Renal pelvis (tissue), 12 donors: ENCODE measurements at places on chromosomes 4 and X. TPM values are rescaled to one million over a fixed set of nuclear protein-coding genes. Genes with fewer than 3 reads are reported as not detected.
A peak's percentile ranks its signal among the peaks of the same experiment; 100 is the strongest.

GRCh38 chrX:153304988-153305736 is 16.4 kb downstream of the PNMA6F start:
- no peak for DNase-seq

GRCh38 chr4:46506876-46507275 is 116.9 kb upstream of the GABRA2 start:
- DNase-seq = no peak

GRCh38 chr4:153126137-153126536 is 78.1 kb upstream of the TRIM2 start:
- no peak for DNase-seq

Gene TAF7L
- 0.31 TPM for polyA plus RNA-seq

DNA sequence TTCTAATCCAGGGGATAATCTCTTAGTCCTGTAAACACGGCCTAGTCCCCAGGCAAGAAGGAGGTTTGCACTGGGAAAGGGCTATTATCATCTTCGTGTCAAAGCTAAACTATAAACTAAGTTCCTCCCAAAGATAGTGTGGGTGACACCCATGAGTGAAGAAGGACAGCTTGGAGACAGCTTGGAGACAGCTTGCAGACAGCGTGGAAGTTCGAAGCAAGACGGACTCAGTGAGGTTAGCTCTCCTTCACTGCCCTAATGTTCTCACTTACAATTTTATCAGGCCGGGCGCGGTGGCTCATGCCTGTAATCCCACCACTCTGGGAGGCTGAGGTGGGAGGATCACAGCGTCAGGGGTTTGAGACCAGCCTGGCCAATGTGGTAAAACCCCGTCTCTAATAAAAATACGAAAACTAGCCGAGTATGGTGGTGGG is 19.2 kb upstream of the PLCXD1 start:
- DNase-seq = no peak

Gene MAGED4
- 40.1 TPM for polyA plus RNA-seq

DNA sequence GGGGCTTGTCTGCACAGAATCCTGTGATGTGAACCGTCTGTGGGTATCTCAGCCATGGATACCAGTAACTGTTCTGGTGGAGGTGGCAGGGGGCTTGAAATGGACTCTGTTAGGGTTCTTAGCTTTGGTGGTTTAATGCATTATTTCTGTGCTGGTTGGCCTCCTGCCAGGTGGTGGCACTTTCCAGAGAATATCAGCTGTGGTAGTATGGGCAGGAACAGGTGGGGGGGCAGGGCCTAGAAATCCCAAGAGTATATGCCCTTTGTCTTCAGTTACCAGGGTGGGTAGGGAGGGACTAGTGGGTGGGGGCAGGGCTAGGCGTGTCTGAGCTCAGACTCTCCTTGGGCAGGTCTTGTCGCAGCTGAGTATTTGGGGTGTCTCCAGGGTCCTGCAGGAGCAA is 106.7 kb downstream of the KIT start:
- DNase-seq = no peak

Gene ART3
- polyA plus RNA-seq = 0.68 TPM

DNA sequence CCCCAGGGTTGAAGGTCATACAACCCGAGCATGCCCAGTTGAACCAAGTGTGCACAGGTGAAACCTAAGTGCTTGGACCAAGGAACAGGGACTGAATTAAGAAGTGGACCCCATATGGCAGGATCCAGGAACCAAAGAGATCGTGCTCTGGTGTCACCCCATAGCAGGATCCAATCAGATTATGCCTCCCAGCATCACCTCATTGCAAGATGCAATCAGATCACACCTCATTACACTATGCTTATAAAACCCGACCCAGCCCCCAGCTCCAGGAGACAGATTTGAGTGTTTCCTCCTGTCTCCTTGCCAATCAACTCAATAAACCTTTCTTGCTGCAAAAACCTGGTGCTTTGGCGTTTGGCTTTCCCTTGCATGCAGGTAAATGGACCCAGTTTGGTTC is 37.6 kb downstream of the EFHC2 start:
- no peak for DNase-seq

DNA sequence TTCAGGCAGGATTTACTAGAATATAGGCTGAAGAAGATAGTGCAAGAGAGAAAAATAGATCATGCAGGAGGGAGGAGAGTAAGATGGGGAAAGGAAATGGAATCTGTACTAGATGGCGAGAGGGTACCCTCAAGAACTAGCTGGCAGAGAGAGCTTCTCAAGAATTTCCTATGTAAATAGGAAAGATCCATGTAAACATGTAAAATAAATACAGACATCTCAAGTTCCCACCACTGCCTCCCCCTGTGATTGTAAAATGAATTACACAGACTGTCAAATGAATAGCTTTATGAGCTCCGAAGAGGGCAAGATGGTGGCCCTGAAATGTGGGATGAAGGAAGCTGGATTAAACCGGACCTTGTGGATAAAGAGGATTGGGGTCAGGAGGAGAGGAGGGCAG is 178.0 kb downstream of the PALLD start:
- DNase-seq = no peak

GRCh38 chr4:86818211-86818610 is 31.0 kb downstream of the SLC10A6 start:
- peak; percentile 5 for DNase-seq

- no peak for DNase-seq
Measured at GRCh38 chr4:10655968-10656367, 28.6 kb downstream of the CLNK start.
